ENCODE measurements at places on chromosomes 4 and X.

- no peak for DNase-seq
Measured at GRCh38 chrX:17656035-17656418, 81.3 kb upstream of the SCML1 start.

GRCh38 chrX:94932278-94932965, 1258.4 kb downstream of the FAM133A start:
- DNase-seq, result no peak

- no peak for DNase-seq
Measured at GRCh38 chrX:77442728-77443127, 4.5 kb upstream of the FGF16 start.

DNA sequence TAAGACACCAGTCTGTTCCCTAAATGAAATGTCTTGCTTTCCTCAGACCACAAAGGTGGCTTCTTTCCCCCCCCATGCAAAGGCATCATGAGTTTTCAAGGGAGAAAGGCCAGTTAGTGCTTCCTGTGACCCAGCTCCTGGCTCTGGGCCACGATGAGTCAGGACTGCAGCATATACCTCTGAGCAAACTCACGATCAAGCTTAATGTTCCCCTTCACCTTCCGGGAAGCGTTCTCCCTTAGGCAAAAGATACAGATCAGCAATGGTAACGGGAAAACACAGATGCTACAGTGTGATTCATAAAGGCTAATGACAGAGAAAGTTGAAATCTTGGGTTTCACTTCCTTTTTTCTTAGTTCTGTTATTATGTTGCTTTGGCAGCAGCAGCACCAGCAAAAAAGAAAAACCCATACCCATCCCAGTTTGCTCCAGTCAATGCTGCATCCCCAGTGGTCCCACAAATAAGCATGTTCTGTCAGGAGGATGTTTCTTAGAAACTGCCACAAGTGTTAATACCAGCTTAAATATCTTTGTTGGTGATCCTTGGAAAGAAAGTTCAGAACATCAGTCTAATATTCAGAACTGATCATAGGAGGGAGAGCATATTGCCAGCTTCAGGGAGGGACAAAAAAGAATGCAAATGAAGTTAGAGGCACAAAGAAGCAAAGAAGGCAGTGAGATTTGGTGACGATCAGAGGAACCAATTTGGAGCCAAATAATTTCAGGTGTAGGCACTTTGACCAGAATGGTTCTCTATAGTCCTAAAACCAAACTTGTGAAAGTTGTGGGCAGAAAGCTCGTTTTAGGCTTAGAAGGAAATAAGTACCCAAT, 41.2 kb downstream of the LONRF3 start:
- no peak for DNase-seq

DNA sequence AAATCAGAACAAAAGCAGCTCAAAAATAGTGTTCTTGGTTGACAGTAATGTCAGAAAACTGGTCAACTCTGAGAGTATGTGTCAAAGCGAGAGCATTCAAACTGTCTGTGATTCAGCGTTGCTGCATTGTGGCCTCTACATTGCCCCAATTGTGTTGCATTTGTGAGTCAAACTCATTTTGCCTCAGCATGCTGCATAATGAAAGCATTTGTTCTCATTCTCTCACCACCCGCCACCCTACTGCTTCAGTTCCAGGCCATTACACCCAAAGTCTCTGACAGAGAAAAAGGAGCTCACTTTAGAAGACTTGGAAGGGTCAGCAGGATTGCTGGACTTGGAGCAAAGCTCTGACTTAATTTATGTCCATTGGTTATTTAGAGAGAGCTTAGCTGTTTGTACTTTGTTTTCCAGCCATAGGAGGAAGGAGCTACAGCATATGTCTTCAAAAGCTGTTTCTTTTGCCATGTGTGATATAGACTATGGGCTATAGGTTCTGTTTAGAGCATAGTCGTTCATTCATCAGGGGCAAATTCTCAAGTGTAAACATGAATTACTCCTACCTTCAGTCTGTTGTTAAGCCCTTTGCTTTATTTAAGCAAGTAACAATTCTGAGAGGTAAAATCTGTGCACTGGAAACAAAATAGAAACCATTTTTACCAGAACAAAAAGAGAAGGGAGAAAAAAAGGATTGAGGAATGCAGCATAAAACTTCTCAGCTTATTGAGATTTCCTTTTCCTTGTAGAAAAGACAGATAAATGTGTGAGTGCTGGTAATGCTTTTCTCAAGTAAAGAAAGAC, 153.4 kb upstream of the ANK2 start:
- no peak for DNase-seq

DNA sequence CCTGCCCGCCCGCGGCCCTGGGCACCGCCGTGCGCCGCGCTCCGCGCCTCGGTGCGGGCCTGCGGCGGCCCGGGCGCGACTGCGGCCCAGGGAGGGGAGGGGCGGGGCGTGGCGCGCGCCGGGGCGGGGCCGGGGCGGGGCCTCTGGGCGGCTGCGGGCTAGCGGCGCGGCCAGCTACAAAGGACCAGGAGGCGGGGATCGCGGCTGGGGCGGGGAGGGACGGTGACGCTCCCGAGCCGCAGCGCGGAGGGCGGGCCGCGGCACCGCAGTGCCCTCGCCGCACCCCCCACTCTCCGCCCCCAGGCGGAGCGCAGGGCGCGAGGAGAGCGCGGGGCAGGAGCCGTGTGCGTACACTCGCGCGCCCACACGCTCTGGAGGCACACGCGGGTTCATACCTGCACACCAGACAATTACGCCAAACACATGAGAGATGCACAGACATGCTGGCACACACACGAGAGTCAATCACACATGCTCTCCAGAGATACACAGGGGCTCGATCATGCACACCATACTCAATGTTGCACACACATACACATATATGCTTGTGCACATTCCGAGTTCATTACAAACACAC, at the start of gene CRMP1:
TSS of gene CRMP1 (minus strand) at position 83 of the 577 bp plus-strand sequence. CDS start 117 bp downstream, outside the sequence.
- no peak for DNase-seq

- no peak for DNase-seq
Measured at GRCh38 chrX:47093248-47093647, 15.0 kb downstream of the RGN start.

GRCh38 chr4:37981425-37981824, 21.2 kb downstream of the PTTG2 start:
- DNase-seq, result no peak

- no peak for DNase-seq
Measured at GRCh38 chr4:145703850-145704497, 24.0 kb downstream of the C4orf51 start.

DNA sequence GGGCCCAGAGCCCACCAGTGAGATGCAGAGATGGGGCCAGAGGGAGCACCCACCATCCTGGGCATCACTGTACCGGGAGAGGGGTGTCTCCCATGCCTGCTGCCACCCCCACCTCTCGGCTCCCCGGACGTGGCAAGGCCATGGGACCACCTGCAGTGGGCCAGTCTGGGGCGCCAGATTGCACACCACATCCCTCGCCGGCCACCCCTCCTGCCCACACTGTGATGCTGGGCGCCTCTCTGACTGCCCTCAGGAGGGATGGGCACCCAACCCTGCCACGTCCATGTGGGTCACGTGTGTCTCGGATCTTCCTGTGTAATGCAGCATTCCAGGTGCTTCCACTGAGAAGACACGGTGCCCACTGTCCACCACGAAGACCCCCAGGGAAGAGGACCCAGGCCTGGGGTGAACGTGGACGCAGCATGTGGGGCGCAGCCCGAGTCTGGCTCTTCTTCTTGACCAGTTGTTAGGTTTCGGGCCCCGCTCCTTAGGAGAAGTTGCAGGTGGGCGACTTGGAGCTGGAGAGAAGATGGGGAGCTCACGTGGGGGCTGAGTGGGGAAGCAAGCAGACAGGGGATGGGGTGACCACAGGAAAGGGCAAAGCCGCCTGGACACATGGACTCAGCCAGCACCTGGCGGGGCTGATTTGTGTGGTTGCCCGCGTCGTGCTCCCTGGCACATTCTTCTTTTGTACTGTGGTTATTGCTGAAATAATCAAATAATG, 47.7 kb downstream of the ZFYVE28 start:
- no peak for DNase-seq

- DNase-seq, result no peak
Measured at GRCh38 chr4:146333895-146334262, 119.5 kb downstream of the REELD1 start.

DNA sequence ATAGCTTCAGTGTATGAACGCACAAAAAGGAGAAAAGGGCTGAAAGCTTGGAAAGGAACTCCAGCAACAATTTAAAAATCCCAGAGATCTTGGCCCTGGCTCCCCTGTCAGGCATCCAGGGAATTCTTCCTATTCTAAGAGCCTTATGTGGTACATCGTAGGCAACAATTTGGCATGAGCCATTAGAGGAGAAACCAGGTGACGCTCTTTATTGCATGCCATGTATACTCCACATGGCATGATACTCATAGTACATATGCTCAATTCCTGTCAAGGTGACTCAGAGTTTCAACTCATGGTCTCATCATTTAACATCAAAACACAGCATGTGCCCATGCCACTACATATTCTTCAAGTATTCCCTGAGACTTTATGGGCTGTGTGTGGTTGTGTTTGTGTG, 191.3 kb downstream of the OR13H1 start:
- DNase-seq, result no peak

DNA sequence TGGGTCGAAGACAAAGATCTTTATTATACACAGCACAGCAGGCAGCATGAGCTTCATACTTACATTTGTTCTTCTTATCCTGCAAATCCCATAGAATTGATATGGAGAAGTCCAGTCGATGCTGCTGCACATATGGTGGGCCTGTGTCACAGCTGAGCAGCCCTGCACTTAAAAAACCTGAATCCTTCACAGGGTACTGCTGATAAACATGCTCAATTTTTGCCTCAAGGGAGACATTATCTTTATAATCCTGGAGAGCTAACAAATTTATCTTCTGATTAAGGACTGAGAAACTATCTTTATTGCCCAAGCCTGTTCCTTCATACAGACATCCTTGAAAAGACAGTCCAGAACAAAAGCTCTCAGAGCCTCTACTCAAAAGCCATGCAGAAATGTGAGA, 434.4 kb upstream of the FAM47C start:
- DNase-seq, result no peak

DNA sequence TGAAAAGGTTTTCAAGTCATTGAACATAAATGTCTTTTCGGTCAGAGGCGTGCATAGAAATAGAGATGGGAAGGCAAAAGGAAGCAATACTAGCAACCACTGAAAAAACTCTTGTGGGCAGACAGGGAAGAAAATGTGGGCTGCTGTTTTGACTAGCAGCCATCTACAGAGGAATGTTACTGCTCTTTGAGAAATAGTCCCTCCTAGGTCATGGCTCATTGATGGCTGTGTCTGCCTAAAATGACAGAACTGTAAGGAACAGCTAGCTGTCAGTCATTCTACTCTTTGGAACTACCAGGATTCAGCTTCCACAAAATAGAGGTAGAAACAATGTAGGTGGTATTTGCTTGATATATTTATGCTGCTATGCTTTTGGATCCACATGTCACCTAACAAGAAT, 26.9 kb upstream of the TMPRSS11B start:
- no peak for DNase-seq

- no peak for DNase-seq
Measured at GRCh38 chr4:123356921-123357320, 39.7 kb upstream of the SPRY1 start.

- DNase-seq, result no peak
Measured at GRCh38 chr4:108049406-108049805, 59.7 kb downstream of the HADH start.

DNA sequence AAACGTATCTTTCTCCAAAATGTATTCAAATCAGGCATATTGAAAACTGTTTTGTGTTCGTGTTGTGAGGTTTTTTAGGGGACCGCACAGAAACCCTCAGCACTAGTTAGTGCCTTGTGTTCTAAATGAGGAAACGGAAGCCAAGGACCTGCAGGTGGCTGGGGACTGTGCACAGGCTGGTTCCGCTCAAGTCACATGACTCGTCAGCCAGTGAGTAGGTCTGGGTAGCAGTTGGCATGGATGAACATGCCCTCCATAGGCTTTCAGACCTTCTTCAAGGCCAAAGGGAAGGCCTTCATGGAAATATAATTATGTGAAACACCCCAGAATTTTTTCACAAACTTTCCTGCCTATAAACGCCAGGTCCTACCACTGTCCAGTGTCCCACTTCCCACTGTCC, 1.3 kb upstream of the F11 start:
- DNase-seq, result no peak

DNA sequence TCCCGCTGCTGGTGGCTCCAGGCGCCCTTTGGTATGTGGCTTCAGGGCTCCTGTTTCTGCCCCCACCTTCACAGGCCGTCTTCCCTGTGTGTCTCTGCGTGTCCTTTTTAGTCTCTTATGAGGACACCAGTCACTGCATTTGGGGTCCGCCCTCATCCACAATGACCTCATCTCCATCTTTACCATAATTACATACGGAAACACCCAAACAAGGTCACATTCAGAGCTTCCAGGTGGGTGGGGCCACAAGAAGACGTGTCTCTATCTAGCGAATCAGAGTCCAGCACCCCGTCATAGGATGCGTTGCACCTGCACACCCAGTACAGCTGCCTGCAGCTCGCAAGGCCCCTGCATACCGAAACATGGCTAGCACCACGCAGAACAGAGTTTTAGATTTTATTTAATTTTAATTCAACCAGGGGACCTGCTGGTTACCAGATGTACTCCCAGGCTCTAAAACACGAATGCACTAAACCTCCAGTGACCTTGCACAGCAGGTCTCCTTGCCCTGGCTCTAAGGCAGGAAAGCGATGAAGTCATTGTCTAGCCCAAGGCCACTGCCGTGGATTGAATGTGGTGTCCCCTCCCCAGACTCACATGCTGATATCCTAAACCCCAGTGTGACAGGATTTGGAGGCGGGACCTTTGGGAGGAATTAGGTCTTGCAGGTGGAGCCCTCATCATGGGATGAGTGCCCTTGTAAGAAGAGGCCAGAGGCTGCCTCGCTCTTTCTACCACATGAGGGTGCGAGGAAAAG, 30.3 kb downstream of the ABLIM2 start:
- DNase-seq, result no peak

DNA sequence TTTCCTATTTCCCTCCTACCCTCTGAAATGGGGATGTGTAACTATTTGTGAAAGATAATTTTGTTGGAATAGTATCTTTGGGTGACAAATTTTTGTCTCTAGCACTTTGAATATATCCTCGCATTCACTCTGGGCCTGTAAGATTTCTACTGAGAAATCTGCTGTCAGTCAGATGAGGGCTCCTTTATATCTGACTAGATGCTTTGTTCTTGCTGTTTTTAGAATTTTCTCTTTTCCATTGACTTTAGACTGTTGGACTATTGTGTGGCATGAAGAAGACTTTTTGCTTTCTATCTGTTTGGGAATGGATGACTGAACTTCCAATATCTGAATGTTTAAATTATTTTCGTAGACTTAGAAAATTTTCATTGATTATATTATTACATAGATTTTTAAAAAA, 54.2 kb upstream of the GRID2 start:
- DNase-seq, result no peak

GRCh38 chr4:87005690-87006425, 71.0 kb downstream of the AFF1 start:
- peak; percentile 1 for DNase-seq

GRCh38 chr4:576245-576821, at the start of gene TMEM271:
TSS of gene TMEM271 (minus strand) at chr4:576295. CDS start at chr4:576062, 233 bp downstream.
- no peak for DNase-seq

GRCh38 chrX:151828439-151829080, 84.1 kb upstream of the MAGEA4 start:
- no peak for DNase-seq

- no peak for DNase-seq
Measured at GRCh38 chr4:8478801-8479744, 38.5 kb downstream of the TRMT44 start.
